ENCODE measurements at places on chromosomes 2 and 18.

DNA sequence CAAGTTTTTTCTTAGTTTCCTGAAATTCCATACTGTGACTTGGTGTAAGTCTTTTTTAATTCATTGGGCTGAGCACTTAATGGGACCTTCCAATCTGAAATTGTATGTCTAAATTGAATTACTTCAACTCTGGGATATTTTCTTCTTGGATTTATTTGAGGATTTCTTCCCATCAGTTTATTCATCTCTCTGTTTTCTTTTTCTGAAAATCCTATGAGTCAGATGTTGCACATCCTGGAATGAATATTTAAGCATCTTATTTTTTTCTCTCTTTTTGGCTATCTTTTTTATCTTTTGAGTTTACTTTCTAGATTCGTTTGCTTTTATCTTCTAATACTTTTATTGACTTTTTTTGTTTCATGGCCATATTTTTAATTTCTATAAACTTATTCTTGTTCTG lies 55.4 kb upstream of the ACYP2 start:
- DNase-seq: no peak

GRCh38 chr18:54641734-54642133 lies 50.7 kb downstream of the DYNAP start:
- no peak for DNase-seq

DNA sequence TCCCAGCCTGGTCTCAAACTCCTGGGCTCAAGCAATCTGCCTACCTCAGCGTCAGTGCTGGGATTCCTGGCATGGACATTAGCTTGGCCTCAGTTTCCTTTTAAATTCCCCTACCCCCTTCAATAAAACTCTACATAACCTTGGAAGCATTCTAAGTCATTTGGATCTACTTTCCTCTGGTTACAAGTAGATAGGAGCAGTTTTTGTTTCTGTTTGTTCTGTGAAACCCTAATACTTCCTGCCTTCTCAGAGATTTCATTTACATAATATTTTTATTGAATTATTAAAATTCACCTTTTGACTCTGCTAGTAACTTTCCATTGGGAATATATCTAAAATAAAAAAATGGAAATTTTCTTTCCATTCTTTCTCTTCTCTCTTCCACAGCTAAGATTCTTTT lies 25.9 kb downstream of the GIGYF2 start:
- no peak for DNase-seq

DNA sequence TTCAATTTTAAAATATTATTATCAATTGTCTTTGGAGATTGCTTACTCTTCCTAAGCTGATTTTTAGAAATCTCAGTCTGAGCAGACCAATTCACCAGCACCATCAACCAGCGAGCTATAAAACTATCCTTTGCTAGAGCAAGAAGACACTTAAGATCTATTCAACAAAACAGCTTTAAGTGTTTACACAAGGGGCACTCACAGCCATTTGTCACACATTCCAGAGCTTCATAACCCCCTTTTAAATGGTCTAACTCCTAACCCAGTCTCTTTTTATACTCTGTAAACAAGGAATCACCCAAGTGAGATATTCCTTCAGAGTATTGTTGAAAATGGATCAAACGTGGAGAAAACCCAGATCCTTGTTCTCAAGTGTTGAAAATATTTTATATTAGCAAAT lies 1294.1 kb upstream of the CHAC2 start:
- no peak for DNase-seq

- DNase-seq: no peak
Measured at GRCh38 chr2:118808429-118808809, 39.0 kb downstream of the EN1 start.

GRCh38 chr2:21165350-21165749 lies 41.6 kb downstream of the TDRD15 start:
- DNase-seq: no peak
